ENCODE measurements at places on chromosomes 6 and 20.

DNA sequence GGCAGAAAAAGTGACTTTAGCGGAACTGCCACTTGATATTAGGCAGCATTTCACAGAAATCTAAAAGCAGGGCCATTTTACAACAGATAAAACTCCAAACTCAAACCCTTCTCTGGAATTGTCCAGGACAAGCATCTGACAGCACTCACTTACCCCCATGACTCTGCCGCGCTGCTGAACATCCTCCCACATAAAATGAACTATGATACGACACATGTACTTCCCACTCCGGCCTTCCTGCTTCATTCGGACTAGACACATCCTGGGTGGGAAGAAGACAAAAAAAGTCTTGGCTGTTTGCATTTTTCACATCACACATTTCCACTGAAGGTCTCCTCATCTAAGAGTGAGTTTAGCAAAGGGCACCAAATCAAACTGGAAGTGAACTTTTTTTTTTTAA lies 54.8 kb upstream of the FAM83C start:
- no peak for DNase-seq

DNA sequence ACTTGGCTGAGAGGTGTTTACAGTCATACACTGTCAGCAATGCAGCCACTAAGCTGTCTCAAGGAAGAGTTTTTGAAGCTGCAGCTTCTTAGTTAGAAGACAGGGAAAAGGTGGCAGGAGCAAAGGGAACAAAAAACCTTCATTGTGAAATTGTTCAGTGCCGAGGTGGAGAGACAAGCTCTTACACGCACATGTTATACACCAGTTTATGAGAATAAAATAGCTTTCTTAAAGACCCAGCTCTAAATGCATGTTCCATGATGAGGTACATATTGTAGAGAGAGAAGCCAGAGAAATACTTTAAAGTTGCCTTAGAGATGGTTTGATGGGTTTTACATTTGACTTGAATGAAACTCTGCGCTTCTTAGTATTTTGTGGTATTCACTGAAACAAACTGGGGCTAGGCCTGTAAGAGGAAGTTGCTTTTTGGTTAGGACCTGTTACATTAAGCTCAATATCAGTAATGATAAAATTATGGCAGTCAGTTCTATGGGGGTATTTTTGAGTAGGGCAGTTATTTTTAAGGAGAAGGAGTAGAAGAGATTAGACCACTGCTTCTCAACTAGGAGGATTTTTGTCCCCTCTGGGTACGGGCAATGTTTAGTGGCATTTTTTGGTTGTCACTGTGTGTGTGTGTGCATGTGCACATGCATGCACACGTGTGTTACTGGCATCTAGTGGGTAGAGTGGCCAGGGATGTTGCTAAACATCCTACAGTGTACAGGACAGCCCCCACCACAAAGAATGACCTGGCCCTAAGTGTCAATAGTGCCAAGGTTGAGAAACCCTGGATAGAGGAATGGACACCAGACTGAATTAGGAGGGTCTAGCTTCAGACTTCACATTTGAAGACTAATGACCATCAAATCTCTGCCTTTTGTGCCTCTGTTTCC lies 9.8 kb downstream of the NEDD9 start:
- DNase-seq: no peak

DNA sequence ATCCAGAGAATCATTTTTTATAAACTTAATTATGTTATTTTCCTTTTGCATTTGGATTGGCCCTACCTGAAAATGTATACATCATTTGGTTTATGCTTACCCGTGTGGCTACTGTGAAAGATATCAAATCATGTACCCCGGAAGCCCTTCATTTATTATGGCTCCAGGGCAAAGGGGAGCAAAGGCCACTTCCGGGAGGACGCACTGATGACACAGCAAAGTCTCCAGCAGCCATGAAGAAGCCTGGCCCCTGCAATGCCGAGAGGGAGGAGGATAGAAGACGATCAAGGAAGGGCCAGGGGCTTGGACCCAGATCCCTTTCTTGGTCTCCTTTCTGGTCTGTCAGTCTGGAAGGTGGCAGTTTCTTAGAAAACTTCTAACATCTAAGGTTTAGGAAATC lies 380.3 kb upstream of the AGPAT4 start:
- DNase-seq: no peak

DNA sequence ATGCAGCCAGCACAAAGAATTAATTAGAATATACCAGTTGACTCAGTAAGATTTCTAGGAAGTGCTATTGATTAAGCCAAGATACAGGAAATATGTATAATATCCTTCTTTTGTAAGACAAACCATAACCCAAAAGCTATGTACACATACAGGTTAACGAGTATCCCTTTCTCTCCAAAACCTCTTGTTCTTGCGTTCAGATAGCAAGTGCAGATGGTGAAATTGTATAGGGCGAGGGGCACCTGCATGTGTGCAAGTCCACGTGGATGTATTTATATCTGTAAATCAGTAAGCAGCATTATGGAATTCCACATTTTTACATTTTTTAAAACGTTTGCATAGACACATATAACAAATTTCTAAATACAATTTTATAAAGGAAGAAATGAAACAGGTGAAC lies 228.6 kb downstream of the TBXT start:
- no peak for DNase-seq

DNA sequence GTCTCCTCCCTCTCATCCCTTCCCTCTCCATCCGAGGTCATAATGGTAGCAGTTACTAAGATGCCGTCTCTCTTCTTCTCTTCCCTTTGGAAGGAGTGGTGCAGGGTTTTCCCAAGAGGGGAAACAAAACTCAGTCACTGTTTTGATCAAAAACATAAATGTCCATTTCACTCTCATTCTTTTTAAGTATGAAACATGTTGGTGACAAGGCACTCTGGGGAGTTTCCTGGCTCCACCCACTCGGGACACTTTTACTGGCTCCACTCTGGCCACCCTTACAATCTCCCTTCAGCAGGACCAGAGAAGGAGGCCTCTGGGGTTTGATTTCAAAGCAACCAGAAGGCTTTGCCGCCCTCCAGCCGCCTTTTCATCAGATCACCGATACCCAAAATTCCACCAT lies 57.0 kb downstream of the FGD2 start:
- DNase-seq: no peak

All from activated naive CD4-positive, alpha-beta T cell treated with anti-CD3 and anti-CD28 coated beads, Interleukin-2, amount 10 ng/mL, durations not matched to agents 7 days and 5 days (primary cell).